ENCODE measurements at places on chromosomes 16 and 17.

GRCh38 chr17:4833941-4834680 lies 971 bp downstream of the MINK1 start:
- peak; percentile 68 for DNase-seq

GRCh38 chr16:11354407-11354732 lies 9.1 kb downstream of the RMI2 start:
- DNase-seq, result no peak

DNA sequence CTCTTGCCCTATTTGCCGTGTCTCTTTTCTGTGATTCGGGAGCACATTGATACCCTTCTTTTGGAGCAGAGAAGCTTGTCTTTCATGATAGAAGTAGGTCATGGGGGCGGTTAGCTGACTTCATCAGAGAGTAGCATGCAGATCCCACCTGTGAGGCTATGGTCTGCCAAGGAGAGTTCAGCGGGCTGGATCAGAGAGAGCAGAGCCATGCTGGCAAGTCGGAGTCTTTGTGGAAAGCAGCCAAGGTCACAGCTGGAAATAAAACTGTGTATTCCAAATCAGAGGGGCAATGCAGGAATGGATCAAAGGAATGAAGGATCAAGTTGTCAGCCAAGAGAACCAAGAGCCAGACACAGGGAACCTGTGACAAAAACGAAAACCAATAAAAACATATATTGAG lies 595.9 kb downstream of the WWOX start:
- no peak for DNase-seq

DNA sequence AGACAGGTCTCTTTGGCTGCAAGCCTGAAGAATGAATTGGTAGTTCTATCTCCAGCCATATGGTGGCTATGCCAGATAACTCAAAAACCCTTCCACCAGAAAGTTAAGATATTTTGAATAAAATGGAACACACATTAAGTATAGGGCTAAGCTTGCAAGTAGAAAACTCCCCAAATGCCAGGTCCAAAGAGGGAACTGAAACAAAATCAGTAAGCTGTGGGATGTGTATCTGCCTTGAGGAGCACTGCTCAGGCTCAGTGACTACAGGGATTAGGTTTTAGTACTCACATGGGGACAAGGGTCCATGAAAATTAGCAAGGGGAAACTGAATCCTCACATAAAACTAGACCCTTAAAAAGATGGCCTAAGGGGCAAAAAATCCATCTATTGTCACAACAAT lies 115.7 kb upstream of the PMFBP1 start:
- peak; percentile 15 for DNase-seq

DNA sequence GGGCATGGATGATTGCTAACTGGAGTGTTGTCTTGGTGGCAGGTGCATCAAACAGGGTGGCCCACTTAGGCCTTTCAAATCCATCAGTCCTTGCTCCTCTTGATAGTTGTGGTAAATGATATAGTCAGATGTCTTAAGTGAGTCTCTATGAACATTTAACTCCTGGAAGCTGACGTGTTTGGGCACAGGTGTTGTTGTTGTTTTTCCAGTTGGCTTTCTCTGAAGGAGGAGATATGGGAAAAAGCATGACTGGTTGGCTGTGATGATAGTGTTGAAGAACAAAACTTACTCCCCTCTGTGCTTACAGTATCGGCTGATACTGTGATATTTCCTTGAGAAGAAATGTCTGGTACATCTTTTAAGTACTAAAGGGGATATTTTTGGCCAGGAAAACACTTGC lies 18.0 kb downstream of the TNRC6A start:
- DNase-seq, result no peak

GRCh38 chr16:9176547-9177418 lies 85.3 kb downstream of the HAPSTR1 start:
- DNase-seq, result no peak

DNA sequence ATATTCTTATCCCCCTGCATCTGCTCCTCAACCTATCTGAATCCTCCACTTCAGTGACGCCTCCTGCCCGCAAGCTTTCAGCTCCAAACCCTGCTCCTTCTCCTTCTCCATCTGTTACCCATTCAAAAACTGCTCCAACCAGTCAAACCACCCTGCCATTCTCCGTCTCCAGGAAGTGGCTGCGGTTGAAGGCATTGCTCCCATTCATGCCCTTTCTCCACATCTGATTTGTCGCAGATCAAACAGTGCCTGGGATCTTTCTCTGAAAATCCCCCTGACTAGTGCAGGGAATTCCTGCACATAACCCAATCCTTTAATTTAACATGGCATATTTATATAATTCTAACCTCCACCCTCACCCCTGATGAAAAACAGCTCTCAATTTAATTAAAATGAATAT lies 56.3 kb downstream of the SLFN5 start:
- DNase-seq, result no peak

- DNase-seq, result no peak
Measured at GRCh38 chr17:82870541-82870940, 30.7 kb upstream of the ZNF750 start.

DNA sequence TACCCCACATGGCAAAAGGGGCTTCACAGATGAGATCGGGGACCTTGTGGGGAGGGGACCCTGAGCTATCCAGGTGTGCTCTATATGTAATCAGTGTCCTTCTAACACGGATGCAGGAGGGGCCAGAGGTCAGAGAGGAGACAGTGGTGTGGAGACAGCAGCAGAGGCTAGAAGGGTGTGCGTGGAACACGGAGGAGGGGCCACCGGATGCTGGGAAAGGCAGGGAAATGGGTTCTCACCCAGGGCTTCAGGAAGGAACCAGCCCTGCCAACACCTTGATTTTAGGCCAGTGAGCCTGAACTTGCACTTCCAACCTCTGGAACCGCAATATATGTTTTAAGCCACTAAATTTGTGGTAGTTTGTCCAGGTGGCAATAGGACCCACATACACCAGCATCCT lies 4.6 kb upstream of the SLC38A8 start:
- DNase-seq, result no peak

- DNase-seq, result no peak
Measured at GRCh38 chr16:11630046-11630767, 38.0 kb upstream of the SNN start.

- DNase-seq, result no peak
Measured at GRCh38 chr16:16189842-16190241, 33.5 kb downstream of the ABCC6 start.

DNA sequence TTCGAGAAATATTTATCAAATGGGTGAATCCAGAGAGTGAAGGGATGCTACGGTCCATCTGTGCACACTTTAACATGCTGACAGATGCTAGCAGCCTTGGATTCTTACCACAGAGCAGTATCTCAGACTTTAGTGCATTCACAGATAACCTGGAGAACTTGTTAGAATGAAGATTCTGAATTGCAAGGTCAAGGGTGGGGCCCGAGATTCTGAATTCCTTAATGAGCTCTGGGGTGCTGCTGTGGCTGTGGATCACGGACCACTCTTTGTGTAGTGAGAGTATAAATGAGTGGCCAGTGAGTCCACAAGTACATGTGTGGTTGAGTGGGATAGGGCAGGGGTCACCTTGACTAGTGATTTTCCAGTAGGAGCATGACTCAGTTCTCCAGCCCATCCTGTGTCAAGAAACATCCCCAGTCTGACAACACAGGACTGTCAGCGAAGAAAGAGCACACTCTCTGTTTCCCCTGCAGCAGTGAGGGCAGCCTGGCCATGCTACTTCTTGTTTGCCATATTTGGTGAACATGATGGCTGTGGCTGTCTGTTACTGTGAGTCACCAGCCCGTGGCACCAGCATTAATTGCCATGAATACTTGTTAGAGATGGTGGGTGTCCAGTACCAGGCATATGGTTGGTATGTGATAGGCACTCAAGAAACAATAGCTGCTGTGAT lies 13.0 kb upstream of the SALL1 start:
- DNase-seq, result no peak

GRCh38 chr17:69620363-69620762 lies 205.9 kb downstream of the MAP2K6 start:
- no peak for DNase-seq

- DNase-seq, result no peak
Measured at GRCh38 chr16:15810949-15811348, 45.9 kb downstream of the MYH11 start.

DNA sequence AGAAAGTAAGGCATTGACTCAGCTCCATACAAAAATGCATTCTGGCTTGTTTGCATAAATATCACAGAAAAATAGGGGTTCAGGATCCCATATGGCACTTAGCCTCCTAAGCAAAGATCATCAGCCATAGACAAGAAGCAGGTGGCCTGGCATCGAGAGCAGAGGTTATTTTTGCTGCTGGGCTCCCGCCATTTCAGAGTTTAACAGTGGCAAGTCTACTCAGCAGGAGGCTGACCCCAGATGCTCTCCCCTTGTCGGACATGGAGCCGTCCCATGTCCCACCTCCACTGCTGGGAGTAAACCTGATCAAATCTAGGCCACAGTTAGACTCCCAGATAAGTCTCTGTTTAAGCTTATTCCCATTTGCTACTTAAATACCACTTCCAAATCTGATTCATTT lies 269.1 kb downstream of the FTO start:
- DNase-seq, result no peak

DNA sequence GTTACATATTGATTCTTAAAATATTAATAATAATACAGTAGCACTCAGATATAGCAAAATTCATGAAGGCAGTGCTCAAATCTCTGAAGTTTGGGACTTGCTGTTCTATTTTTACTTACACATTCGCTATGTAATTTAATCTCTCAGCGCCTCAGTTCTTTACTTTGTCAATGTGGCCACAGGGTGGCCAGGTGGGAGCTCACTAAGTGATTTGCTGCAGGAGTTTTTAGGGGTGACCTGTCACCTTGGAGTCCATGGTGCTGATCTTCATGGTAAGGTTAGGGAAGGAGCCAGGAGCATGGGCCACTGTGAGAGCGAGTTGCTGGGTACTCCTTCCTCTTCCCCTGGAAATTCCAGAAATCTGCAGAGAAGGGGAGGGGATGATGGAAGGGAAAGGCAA lies 28.1 kb downstream of the VWA3A start:
- DNase-seq, result no peak

- no peak for DNase-seq
Measured at GRCh38 chr17:48149787-48150463, 42.4 kb downstream of the SNX11 start.

DNA sequence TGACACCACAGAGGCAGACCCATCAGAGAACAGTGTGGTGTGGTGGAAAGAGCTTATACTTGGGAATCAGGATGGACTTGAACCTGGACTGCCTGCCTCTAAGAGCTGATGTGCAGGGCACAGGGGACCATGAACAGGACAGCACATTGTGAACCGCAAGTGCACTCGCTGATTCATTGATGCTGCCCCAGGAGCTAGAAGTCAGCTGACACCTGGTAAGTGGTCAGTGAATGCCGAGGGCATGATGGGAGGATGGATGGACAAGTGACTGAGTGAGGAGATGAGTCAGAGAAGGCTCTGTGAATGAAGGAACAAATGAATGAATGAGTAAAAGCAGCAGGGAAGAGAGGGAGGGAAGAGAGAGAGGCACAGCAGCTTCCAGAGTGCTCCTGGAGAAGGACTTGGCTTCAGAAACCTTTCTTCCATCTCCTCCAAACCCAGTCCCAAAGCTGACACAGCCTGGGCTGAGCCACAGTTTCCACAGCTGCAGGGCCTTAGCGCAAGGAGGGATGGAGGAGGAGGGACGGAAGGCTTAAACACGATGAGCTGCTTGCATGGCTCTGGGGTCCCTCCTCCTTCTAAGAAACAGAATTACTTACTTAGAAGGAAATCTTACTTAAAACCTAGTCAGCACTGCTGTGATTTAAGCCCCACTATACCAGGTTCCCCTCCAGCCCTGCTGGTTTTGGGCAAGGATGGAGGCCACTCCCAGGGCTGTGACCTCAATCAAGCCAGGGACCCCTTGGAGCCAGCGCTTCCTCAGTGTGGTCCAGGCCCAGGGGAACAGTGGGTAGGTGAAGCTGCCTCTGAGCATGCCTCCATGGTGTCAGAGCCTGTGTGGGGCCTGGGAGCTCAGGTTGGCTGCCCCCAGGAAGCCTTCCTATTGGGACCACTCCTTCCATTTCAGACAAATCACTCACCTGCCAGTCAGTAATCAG lies 184.6 kb downstream of the TMEM132E start:
- no peak for DNase-seq

GRCh38 chr16:20939611-20940010 lies 39.0 kb downstream of the LYRM1 start:
- DNase-seq, result peak; percentile 62

DNA sequence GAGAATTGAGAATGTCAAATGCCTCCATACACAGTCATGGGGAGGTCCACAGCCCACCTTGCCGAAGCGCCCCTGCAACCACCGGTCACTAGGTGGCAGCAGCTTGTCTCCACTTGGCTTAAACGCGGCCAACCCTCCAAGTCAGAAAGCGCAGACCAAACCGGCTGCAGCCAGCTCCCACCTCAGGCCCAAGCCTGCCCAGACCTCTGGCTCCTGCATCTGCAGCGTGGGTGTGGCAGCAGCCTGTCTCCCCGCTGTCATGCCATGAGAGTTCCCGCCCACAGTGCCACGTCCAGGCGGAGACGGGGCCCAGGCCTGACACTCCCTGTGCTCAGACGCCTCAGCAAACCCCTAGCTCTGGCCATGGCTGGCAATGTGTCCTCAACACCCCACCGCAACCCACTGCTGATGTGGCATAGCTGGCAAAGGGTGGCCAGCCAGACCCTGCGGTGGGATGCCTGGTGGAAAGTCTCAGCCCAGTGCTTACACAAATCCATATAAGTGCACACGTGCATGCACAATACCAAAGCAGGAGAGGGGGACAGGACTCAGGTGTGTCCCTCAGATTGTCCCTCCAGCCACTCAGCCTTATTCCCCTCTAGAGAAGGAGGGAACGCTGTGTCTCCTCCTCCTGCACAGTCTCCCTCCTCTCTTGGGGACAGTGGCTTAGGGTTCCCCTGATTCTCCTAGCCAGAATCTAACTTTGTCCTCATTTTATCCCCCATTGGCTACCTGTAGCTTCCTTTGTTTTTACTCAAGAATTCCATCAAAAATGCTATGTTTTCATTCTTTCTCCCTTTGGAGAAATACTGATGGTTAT lies 10.9 kb downstream of the COPZ2 start:
- DNase-seq, result peak; percentile 54

DNA sequence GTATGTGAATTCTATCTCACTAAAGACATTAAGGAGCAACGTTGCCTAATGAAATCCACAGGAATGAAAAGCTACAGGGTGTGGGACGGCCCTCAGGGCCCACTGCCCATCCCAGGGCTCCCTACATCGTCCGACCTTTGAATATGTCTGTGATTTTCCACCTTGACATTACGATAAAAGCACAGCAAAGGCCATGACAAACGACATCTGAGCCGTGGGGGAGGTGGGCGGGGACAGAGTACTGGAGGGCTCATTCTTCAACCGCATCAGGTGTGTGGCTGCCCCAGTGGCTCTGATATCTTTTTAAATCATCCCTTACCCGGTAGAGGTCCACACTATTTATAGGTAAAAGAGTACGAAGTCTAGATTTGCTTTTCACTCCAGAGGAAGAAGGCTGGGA lies 35.1 kb downstream of the LMF1 start:
- DNase-seq, result no peak

DNA sequence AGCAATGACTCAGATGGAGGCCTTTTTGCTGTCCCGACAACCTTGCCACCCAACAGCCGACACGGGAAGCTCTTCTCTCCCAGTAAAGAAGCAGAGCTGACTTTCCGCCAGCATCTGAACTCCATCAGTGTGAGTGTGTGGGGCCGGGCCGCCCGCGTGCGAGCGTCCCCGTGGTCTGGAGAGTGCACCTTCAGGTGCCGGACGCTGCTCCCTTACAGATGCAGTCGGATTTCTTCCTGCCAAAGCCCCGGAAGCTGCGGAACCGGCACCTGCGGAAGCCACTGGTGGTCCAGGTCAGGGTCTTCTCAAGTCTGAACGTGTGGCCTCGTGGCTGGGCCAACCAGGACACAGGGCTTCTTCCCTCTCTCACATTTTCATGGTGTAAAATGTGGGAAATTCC lies 15.5 kb upstream of the JPT2 start:
- no peak for DNase-seq
